ENCODE measurements at places on chromosomes 5 and 9.

DNA sequence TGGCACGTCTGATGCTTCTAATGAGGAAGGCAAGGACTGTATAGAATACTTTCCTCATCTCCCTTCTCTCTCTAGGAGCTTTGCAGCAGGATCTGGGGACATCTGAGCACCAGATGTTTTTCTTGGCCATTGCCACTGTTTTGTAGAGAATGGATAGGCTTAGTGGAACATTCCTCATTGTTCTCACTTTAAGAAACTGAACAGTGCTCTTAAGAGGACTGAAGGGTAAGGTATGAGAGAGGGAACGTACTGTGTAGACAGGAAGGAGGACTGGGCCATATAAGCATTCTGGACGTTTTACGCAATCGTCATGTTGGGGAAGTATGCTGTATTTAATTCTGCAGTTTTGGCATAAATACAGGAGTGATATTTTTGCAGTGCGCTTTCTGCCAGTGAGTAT lies 70.6 kb downstream of the SMARCA2 start:
- DNase-seq, result no peak

DNA sequence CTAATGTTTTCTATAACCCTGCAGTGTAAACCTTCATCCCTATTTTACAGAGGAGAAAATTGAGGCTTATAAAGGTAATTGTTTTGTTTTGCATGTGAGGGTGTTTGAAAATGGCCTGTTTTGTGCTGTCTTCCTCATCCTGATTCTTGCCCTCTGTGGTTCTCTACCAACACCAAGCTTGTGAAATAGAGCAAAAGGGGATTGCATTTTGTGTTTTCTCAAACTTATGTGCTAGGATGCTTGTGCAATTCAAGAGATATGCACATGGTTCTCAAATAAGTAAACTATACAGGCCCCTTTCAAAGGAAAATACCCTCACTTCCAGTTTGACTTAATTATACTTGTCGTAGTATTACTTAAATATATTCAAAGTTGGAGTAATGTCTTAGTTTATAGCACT lies 17.2 kb downstream of the PAM start:
- DNase-seq, result no peak

DNA sequence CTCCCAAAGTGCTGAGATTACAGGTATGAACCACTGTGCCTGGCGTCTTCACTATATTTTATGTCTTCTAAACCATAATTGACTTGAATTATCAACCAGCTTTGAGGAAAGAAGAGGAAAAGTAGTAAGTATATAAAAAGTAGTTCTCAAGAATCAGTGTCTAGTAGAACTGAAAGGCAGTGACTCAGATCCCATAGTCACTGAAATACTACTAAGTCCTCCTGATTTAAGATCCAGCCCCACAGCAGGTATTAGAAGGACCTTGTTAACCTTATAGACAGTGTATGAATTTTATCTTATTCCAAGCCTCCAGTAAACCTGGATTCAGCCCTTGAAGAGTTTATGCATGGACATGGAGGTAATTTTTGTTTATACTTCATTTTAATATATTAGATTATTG lies 31.5 kb downstream of the LNPEP start:
- no peak for DNase-seq

GRCh38 chr5:19734776-19735175 lies 253.2 kb downstream of the CDH18 start:
- no peak for DNase-seq

DNA sequence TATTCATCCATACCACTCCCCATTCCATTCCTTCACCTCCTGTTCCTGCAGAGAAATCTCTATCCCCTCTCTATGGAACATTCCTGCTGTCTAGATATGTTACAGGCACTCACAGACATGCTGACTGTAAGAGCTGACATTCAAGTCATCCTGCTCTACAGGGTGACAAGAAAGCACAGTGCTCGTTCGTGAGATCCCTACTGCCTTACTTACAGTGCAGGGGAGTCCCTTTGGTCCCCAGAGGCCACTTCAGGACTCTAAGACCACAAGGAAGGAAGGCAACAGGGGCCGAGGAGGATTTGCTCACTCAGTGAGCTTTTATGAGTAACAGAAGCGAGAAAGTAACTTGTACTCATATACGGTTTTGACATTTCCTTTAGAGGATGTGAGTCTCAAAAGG lies 110.5 kb downstream of the GAS1 start:
- no peak for DNase-seq

- no peak for DNase-seq
These were observed 476.6 kb upstream of the WWC1 start for GRCh38 chr5:167814828-167815227.
